Stimulated activated CD4-positive, alpha-beta T cell treated with anti-CD3 and anti-CD28 coated beads, Interleukin-4, amount 100 ng/mL, for 1 hour (primary cell): ENCODE measurements at places on chromosomes 7 and 10.

DNA sequence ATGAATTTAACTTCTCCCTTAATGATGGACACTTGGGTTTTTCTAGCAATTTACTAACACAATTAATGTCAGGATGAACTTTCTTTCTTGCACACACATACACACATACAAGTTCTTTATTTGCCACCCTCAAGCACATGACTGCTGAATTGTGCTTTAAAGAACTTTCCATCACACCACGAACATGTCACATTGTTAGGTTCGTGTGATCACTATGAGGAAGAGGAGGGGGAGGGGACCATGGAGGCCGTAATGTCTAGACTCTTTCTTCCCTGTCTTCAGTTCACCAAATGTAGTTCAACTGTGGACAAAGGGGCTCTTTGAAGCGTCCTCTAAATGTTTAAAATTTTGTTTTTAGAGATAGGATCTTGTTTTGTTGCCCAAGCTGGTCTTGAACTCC, 31.0 kb downstream of the NUP42 start:
- no peak for DNase-seq

- no peak for DNase-seq
These were observed 91.4 kb upstream of the PIK3CG start for GRCh38 chr7:106773721-106774120.

DNA sequence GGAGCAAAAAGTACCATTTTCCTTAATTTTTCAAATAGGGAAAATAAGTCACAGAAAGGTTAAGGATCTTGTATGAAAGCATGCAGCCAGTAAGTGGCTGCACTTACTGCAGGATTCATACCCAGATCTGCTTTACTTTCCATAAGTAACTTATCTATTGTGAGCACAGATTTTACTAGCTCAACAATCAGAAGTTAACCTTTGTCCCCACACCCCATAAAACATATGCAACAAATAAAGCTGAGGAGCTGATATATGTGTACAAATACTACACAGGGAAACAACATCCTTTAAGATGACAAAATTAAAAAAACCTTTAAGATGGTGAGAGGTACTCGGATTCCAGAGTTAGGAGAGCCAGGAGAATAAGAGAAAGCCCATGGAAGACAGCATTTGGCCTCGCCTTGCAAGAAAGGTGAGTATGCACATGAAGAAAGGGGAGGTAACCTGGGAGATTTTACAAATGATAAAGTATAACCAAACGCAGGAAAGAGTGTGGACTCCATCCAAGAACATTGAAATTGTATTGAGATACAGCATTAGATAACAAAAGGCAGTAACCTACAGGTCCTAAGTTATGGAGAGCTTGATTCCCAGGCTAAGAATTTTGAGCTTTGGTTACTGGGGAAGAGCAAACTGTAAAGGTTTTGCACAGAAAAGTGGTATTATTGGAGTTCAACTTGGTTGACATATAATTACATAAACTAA, 87.1 kb downstream of the ITGB8 start:
- no peak for DNase-seq

- no peak for DNase-seq
These were observed 806.1 kb downstream of the TNS3 start for GRCh38 chr7:46775776-46776175.

DNA sequence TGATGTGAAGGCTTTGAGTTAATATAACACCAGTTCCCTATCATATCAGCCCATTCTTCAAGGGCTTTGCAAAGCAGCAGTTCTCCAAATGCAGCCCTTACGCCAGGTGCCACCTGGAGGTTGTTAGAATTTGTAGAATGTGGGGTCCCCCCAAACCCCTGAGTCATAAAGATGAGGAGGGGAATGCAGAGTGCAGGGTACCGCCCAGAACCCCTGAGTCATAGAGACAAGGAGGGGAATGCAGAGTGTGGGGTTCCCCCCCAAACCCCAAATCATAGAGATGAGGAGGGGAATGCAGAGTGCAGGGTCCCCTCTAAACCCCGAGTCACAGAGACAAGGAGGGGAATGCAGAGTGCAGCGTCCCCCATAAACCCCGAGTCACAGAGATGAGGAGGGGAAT, 605.8 kb downstream of the PTPRN2 start:
- no peak for DNase-seq

DNA sequence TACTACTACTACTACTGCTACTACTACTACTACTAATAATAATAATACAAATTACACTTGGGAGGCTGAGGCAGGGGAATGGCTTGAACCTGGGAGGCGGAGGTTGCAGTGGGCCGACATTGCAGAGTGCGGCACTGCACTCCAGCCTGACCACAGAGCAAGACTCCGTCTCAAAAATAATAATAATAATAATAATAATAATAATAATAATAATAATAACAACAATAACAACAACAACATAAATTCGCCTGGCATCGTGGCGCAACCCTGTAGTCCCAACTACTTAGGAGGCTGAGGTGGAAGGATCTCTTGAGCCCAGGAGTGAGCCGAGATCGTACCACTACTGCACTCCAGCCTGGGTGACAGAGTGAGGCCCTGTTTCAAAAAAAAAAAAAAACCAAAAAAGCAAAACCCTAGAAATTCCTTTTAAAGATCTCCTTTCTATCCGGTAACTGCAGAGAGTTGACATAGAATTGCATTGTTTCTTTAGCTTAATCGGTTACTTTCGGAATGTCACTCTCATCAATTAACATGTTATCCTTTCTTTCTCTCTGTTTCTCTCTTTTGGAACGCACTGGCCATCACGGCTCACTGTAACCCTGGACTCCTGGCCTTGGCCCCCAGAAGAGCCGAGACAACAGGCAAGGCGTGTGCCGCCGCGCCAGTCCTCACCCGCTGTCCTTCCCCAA, 972 bp downstream of the PHYH start:
- DNase-seq: no peak

- DNase-seq: no peak
These were observed 2.2 kb upstream of the ATP6V0E2 start for GRCh38 chr7:149871576-149871975.

DNA sequence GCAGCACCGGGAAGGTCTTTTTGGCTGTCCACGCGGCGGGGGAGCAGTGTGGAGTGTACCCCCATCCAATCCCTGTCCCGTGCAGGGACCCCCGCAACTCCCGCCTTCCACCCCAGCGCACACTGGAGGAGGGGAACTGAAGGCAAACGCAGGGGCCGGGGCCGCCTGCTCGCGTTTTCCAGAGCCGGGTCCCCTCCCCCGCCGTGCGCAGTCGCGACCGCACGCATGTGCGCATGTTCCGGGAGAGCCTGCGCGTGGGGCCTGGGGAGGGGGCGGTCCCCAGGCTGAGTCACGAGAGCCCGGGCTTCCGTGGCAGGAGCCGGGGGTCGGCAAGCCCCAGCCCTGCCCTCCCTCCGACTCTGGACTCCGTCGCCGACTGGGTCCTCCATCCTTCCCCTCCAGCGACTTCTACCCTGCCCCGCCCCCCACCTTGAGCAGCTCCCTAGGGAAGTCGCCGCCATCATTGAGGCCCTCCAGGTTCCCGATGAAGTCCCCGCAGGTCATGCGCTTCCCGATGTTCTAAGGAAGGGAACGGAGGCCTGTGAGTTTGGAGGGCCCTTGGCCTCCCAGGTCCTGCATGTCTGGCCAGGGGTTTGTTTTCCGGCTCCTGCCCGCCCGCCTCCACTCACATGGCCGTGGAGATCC, 8.0 kb downstream of the PSD start:
- DNase-seq: peak; percentile 76

- no peak for DNase-seq
These were observed 132.7 kb downstream of the TAX1BP1 start for GRCh38 chr7:27872356-27873275.

- no peak for DNase-seq
These were observed 2.1 kb downstream of the CNNM1 start for GRCh38 chr10:99331207-99331803.

- no peak for DNase-seq
These were observed 458.6 kb upstream of the KLF6 start for GRCh38 chr10:4243651-4244050.

DNA sequence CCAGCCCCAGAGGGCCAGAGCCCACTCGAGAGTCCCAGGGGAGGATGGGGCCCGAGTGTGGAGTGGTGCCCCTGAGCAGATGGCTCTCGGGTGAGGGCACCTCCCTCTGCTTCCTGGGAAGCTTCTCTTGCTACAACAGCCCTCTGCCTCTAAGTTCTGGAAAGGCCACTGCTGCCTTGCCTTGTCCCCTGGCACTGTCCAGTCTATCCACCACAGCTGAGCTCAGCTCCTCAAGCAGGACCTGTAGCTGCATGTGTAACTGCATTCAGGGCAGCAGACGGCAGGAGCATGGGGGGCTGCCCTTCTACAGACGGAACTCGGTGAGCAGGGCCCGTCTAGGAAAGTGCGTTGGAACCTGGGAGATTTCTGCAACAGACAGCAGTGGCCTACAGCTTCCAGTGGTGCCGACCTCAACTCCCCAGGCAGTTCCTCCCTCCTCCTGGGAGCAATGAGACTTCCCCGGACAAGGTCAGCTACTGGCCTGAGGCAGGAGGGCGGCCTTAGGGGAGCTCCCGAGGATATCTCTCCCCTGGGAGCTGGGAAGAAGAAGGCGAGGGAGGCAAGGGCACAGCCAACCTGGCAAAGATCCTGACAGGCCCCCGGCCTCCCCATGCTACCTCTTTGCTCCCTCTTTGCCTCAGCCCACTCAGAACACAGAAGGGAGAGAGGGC, 88.5 kb downstream of the DLG5 start:
- DNase-seq: no peak

- no peak for DNase-seq
These were observed 312.7 kb downstream of the ADARB2 start for GRCh38 chr10:1424648-1425047.

GRCh38 chr10:109275960-109276359, 647.4 kb downstream of the XPNPEP1 start:
- no peak for DNase-seq

DNA sequence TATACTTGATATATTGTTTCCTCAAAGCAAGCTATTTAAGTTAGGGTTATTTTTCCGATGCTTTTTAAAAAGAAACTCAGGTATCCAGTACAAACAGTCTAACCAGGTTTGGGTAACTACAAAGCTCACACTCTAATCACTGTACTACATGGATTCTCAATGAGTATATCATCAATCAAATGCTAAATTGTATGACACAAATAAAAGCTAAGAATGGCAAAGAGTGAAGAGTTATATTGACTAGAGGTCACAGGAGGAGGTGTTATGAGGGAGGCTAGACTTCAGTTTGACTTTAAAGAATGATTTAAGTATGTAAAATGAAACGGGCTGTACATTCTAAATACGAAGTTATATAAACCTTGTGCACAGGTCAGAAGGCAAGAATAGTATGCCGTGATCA, 178.0 kb downstream of the CTNNA3 start:
- DNase-seq: no peak

- no peak for DNase-seq
These were observed 18.1 kb upstream of the ZNF273 start for GRCh38 chr7:64884913-64885370.

GRCh38 chr7:114522081-114522480, 107.5 kb downstream of the FOXP2 start:
- no peak for DNase-seq

DNA sequence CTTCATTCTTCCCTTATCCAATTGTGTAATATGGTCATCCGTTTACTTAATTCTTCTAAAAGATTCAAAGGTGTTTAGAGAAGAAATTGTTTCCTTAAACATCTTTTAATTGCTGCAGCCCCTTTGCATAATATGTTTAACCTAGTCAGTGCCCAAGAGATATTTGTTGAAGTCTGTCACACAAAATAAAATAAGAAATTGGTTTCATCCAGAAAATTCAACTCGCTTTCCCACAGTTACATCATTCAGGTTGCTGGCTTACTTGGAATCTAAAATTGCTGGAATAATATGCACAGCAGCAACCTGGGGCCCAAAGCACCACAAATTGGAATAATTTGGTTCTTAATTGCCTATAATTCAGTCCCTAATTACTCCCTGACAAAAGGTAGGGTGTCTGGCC, 155.1 kb upstream of the ETV1 start:
- DNase-seq: no peak

DNA sequence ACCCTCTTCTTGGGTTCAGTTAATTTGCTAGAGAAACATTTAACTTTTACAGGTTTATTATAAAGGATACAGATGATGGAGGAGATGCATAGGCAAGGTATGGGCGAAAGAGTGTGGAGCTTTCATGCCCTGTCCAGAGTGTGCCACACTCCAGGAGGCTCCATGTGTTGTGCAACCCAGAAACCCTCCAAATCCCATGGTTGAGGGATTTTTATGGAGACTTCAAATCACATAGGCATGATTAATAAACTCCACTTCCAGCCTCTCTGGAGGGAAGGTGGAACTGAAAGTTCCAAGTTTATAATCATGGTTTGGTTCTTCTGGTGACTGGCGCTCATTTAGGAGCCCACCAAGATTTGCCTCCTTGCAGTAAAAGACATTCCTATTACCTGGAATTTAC, 159.9 kb downstream of the PHTF2 start:
- no peak for DNase-seq

- no peak for DNase-seq
These were observed 72.5 kb upstream of the ANKRD1 start for GRCh38 chr10:90993340-90993739.

GRCh38 chr7:95493247-95493646, 7.5 kb downstream of the ASB4 start:
- DNase-seq: no peak

- peak; percentile 15 for DNase-seq
These were observed at the start of gene TMEM176A for GRCh38 chr7:150800581-150801241. Gene TMEM176A (plus strand): TSS chr7:150800769. CDS start chr7:150801551, 782 bp downstream.

DNA sequence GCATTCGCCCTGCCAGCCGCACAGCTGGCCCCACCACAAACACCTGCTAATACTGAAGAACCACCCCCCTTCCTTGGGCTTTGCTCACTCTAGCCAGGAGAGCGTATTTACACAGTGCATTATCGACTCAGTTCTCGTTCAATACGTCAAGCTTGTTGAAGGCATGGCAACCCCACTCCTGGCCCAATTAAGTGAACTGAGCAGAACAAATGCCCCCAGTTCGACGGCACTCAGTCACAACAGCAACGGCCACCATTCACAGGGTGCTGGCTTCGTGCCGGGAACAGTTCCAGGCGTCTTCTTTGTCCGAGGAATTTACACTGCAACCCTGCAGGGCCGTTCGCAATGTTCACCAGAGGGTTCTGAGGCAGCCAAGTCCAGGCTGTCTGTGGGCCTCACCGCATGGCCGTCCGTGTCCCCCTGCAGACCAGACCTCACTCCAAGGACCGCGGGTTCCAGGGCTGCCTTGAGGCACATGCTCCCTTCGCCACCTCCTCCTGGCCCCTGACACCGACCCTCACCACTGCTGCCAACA, 175.3 kb downstream of the DIP2C start:
- no peak for DNase-seq

DNA sequence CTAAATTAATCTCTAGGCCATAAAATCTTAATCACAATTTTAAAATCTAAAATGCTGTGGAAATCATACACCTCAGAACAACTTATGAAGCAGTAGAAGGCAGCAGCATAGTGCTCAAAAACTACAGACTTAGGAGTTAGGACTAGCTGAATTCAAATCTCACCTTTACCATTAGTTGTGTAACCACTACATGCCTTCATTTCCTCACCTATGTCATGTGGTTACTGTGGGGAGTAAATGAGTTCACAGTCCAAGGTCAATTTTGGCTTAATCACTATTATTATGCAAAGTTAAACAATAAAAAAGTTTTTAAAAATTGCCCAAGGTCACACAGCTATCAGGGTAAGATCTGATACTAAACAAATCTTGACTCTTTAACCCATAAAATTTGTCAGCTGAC, 37.0 kb downstream of the SNX13 start:
- no peak for DNase-seq
